ENCODE measurements at places on chromosomes 4 and X.

GRCh38 chr4:288891-289290 is 16.4 kb downstream of the ZNF732 start:
- no peak for DNase-seq

DNA sequence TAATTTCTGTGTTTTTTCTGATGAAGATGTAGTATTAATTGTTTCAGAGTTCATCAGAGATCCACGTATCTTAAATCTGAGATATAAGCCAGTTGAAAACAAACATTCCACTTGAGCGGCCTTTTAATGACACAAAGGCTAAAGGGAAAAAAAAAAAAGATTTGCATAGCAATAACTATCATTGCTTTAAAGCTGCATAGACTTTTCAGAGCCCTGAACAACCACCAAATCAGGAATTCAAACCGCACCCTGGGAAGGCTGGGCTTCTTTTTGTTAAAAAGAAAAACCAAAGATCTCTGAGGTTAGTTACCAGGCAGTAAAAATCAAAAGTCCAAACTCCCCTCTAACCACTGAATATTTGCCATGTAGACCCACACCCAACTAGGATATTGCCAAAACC is 206.0 kb downstream of the HHIP start:
- DNase-seq, result no peak

DNA sequence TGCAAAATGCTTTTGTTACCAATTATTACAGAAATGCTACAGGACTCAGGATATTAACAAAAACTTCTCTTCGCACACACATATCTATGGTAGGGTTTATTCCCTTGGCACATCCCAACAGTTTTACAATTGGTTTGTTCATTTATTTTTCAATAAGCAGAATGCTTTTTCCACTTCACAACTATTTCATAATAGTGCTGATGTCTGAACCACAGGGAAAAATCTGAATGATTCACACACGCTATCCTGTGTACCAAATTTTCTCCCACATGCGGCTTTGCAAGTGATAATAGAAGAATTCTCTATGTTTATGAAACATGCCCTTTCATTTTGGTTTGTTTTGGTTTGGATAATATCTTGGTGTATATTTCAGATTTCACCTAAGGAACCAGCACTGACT is 725.7 kb upstream of the TENM3 start:
- no peak for DNase-seq

- DNase-seq, result no peak
These were observed 271.8 kb downstream of the PPP3CA start for GRCh38 chr4:101075536-101075935.

- DNase-seq, result no peak
These were observed 102.7 kb upstream of the DHX15 start for GRCh38 chr4:24686866-24687692.

- DNase-seq, result no peak
These were observed 10.1 kb downstream of the SCARB2 start for GRCh38 chr4:76203541-76203940.

GRCh38 chr4:77432717-77433417 is 172.8 kb upstream of the CXCL13 start:
- DNase-seq, result no peak

DNA sequence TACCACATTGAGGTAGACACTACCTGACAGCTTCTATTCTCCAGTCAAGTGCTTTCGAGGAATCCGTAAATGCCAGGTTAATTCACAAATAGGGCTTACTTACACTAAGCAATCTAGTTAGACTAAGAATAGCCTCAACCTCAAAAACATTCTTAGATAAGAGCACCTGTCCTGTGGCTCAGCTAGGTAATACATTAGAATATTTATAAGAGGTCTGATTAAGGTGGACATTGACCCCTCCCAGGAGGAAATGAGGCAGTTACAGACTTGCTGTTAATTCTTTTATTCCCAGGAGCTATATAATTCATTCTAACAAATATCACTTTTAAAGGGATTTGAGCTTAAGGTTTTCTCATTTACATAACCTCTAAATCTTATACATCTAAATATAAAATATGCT is 758.1 kb downstream of the GRID2 start:
- no peak for DNase-seq

GRCh38 chrX:9919632-9920172 is 47.5 kb upstream of the CLDN34 start:
- DNase-seq, result no peak

DNA sequence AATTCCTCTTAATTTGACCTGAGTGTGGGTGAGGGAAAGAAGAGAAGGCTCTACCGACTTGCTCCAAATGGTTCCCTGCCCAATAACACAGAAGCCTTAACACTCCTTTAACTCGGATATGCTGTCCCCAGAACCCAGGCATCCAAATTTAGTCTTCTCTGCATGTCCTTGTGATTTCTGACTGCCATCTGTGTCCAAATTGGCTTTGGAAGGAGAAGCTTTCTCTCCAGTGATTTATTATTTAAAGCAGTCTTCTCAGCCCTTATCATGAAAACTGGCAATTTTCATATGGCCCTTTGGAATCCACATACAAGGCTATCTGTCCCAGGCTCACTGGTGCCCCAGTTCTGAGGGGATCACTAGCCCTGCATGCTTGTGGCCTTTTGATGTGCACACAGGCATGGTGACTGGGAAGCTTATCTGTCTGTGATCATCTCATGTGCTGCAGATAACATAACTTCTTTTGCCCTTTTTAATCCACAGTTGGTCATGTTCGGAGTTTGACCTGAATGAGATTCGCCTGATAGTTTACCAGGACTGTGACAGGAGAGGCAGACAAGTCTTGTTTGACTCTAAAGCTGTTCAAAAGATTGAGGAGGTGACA is 56.7 kb downstream of the FNIP2 start:
- no peak for DNase-seq

GRCh38 chrX:108217876-108218275 is 126.3 kb downstream of the ATG4A start:
- DNase-seq, result no peak

- no peak for DNase-seq
These were observed 73.6 kb downstream of the MED28 start for GRCh38 chr4:17688011-17688441.

DNA sequence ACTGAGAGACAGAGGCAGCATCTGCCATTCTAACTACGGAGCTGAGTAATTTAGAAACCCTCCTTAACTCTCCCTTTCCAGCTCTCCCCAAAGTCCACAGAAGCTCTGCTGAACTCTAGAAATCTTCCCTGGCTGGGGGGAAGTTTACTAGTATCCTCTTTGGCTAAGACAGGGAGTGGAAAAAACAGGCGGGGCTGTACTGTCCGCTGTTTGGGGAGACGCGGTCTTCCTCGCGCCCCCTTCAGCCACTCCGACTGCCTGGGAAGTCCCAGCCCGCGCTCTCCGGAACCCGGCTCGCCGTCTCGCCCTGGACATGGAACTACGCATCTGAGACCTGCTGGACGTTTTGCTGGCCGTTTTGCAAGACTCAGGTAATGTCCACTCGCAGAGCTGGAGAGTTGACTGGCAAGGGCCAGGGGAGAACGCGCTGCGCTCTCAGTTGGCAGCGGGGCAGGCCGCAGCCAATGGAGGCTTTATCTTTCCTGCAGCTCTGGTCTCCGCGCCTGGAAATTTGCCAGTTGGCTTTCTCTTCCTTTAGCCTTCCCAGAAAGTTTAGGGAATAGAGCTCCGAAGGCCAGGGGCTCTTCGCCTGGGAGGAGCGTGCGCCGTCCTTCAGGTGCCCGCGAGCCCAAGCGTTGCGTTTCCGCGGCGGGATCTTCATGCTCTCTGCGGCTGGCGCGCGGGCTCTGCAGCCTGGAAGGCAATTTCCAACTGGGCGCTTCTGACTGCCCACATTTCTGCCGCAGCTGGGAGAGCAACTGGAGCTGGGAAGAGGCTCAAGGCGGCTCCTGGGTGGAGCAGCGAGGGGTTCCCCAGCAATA is 892 bp downstream of the IL1RAPL2 start:
- no peak for DNase-seq

GRCh38 chr4:72109959-72110497 is 78.2 kb downstream of the NPFFR2 start:
- no peak for DNase-seq

DNA sequence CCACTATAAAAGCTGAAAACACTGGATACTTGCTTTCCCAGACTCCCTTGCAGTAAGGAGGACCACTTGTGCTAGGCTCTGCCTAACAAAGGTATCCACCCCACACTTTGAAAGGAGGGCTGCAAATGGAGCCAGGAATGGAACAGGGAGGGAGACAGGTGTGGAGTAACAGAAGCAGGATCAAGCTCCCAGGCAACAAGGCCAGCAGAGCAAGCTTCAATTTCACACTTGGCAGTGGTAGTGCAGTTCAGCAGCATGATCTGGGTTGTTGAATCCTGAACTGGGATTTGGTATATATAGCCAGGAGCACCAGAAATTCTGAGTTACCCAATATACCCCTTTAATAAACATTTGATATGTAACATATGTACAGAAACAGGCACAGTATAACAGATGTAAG is 9.8 kb downstream of the LAMP2 start:
- DNase-seq, result no peak

- DNase-seq, result no peak
These were observed 48.4 kb downstream of the AKAP4 start for GRCh38 chrX:50152456-50152855.

GRCh38 chr4:73018595-73018994 is 50.9 kb downstream of the COX18 start:
- no peak for DNase-seq

GRCh38 chrX:115413246-115413878 is 123.8 kb downstream of the LUZP4 start:
- no peak for DNase-seq

DNA sequence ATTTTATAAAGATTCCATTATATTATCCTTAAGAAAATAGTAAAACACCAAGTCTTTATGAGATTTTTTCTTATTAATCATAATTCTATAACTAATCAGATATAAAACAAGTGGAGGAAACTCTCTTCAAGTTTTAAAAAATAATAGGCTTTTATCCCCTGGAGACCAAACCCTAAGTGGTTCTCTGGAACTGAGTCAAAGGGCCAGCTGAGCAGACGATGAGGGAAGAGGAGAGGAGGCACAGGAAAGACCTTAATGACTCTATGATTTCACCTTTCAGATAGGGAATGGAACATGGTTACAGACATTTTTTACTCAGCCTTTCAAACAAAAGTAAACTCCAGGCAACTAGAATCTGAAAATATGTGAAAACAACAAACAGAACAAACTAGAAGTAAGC is 201.8 kb downstream of the SLC39A8 start:
- DNase-seq, result no peak

DNA sequence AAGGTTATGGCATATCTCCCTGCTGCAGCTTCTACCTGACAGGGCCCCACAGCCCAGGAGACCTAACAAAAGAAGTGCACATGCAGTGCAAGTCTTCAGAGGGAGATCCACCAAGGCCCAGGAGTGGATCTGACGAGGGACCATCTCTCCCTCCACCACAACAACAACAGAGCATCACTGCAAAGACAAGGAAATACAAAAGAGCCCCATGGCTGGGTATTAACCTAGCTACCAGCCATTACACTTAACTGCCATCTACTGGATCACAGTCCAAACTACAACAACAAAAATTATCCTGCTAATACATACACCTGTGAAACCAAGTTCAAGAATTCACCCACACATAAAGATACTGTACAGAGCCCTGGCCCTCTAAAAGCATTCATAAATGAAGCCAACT is 280.2 kb upstream of the SLC7A11 start:
- no peak for DNase-seq

DNA sequence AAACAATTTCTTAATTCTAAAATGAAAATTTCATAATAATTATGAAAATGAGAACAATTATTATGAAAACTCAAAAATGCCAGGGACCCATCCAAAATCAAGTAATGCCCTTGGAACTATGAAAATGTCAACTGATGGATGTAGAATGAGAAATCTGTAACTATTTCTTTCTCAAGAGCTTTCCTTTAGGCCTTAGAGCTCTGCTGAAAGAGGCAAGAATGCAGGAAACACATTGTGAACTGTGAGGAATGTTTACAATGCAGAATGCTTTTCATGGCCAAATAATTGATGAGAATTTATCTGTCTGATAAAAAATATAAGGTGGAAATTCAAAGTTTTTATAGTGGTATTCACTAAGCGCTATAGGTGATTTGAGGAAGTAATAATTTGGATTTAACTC is 207.1 kb upstream of the PCDH18 start:
- no peak for DNase-seq

DNA sequence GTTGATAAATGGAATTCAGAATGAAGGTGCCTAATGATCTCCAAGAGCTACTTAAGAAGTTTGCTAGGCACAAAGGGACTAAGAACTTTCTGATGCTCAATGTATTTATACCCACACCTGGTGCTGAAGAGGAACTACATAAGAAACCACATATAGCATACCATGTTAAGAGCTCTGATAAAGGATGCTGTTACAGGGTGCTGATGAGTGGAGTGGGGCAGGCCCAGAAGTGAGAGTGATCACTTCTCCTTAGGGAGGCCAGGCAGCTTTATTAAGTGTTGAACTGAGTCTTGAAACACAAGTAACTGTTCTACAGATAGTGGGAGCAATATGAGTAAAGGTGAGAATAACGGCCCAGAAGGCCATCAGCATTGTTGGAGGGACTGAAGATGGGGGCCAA is 68.3 kb upstream of the CHRDL1 start:
- DNase-seq, result no peak

DNA sequence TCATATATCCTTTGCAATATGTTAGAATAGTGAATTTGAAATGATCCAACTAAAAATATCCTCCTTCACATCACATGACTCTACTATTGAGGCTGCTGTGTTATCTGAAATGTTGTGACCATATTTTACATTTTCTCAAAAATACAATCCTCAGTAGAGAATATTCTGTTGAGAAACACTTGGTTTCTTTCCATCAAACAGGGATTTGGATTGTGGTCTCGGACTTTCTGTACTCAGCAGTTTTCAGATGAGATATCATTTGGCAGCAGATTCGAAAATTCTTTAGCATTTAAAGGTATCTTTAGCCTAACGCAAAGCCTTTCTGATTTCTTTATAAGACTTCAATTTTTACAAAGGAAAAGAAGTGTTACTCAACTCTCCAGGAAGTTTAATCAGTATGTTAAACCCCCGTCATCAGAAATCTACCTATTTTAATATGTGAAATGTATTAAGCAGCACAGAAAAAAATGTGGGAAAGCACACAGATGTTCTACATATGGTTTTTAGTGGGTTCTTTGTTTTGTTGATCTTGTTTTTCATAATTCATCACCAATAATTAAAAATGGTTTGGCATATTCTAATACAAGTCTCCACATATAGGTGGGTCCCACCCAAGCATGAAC is 55.4 kb upstream of the ANXA3 start:
- DNase-seq, result no peak

- no peak for DNase-seq
These were observed at the start of gene C4orf54 for GRCh38 chr4:99657798-99658197. Gene C4orf54, minus strand, starts transcription at chr4:99657828. Its CDS starts 3,180 bp downstream, at chr4:99654648.

GRCh38 chrX:132173647-132174046 is 45.6 kb downstream of the RAP2C start:
- no peak for DNase-seq

DNA sequence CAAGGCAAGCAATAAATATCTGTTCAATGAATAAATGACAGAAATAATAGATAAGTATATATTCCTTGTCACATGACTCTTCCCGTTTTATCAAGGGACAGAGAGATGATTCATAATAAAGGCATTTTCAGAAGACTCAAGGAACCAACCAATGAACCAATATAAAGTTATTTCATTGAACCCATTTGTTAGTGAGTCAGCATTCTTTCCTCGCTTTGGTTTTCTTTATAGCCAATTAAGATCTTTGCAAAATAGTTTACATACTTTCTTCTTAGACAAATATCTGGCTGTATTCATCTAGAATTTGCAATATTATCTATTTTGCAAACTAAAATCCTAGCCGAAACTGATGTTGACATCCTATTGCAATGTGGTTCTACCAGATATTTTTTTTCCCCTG is 269.4 kb downstream of the IL15 start:
- no peak for DNase-seq

Data from NCI-H1436 treated with DMSO at 0.1 percent for 48 hours (cell line).